ENCODE measurements at places on chromosomes 5 and 9. TPM values are rescaled to one million over a fixed set of nuclear protein-coding genes. Genes with fewer than 3 reads are reported as not detected.

COL15A1 gene
- 46.2 TPM for total RNA-seq

MAN2A1 gene
- 105 TPM for total RNA-seq

GRXCR2 gene
- total RNA-seq, result not detected

FABP6 gene
- total RNA-seq, result not detected

KCTD16 gene
- total RNA-seq, result 0.35 TPM

KLHL9 gene
- total RNA-seq, result 25.0 TPM

NIPAL4 gene
- total RNA-seq, result 0.63 TPM

TYRP1 gene
- total RNA-seq, result 3.5 TPM

MELK gene
- total RNA-seq, result 2.0 TPM

PRR16 gene
- 4.9 TPM for total RNA-seq

GABRG2 gene
- not detected for total RNA-seq

RPP25L gene
- 28.7 TPM for total RNA-seq

PCDHA7 gene
- total RNA-seq, result 0.89 TPM

ZFP62 gene
- 34.7 TPM for total RNA-seq

Measured in mucosa of gallbladder (tissue), 1 donor.